ENCODE measurements at places on chromosomes 3 and 15.

- no peak for DNase-seq
These were observed 21.9 kb downstream of the IL20RB start for GRCh38 chr3:136979684-136980083.

- no peak for DNase-seq
These were observed 1.3 kb downstream of the SACM1L start for GRCh38 chr3:45690336-45691035.

DNA sequence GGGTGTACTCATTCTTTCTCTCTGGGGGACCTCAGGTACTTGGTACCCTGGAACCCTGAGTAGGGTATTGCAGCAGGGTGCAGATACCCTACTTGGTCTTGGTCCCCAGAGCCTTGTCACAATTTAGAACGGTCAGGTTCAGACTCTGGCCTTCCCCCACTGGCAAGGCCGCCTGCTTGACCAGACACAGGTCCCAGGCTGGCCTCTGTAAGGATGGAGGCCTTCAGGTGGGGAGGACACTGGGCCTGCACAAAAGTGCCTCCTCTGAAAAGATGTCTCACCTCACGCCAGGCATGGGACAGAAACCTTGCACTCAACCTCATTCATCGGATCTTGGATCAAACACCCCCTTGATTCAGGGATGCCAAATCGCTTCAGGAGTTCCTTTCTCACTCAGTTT, 158.4 kb downstream of the KLF13 start:
- DNase-seq = no peak

DNA sequence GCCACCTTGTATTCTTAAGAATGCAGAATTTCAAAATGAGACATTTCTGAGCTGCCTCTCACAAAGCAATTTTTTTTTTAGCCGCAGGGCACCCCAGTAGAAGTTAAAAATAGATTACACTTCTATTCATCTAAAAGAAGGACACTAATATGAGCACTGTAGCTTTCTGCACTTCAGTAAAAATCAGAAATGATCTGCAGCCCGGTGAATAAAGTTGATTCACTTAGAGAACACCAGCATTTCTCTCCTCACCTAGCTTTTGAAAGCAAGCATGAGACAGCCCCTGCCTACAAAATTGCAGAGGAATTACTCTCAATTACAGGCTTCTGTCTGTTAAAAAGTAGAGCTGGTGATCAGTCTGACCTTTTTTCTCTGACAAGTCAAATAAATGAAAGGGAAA, 1062.4 kb downstream of the FHIT start:
- no peak for DNase-seq

DNA sequence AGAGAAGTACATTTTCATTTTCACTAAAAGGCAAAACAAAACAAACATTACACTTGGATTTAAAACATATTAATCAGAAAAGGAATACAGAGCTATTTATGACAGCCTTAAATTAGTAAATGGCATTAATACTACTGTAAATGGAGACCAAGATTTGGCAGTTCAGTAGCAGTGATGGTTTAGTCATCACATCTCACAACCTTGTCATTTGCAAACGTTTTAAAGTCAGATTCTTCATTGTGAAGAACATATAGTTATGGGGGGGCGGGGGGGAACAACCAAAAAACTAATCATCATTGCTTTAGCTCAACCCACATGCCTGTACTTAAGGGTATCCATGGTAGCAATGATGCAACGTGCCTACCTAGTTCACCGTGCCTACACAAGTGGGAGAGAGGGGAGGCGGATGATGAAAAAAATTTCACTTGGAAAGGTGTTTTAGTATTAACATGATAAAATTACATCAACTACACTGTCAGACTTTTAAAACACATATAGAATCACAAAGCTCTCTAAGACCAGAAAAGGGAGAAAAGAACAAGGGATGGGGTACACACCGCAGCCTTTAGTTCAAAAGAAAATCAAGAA, 40.1 kb downstream of the DLG1 start:
- DNase-seq = no peak

DNA sequence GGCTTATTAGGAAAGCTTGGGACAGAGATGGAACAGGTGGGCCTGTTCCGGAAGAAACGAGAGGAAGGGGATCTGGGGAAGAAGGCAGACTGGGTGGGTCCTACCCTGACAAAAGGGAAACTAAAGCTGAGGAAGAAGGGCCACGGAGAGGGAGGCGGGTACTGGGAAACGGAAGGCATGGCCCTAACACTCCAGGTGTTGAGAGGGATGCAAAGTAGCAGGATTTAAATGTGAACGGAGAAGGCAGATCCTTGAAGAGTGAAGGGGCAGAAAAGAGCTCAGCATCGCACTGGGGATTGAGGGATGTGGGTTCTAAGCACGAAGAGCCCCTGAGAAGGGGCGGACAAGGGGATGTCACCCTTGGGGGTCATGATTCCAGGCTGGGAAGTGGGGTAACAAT, 735 bp downstream of the STIMATE start:
- no peak for DNase-seq

DNA sequence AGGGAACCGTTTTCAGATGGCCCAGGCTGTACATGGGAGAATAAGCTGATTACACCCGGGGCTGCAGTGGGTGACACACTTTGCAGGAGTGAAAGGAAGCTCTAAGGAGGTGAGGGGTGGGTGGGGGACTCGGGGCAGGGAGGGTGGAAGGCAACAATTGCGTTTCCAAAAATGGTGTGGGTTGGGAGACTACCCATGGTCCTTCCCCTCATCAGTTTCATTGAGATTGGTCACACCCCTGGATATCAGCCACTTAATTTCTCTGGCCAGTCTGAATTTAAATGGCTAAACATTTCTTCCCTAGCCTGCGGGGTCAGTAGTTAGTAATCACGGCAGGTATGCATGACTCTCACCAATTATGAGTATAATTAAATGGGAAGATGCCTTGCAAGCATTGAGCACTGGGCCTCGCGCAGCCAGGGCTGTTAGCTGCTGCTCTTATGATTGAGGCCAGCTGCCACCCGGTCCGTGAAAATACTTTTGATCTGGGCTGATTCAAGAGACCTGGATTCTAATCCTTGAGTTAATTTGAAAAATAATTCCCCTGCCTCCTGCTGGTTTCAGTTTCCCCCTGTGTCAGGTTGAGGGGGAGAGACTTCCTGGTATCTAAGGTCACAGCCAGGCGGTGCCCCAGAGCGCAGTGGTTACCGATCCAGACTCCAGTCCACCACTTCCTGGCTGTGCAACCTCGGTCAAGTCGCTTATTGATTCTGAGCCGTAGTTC, 23.3 kb downstream of the SLC6A6 start:
- DNase-seq = no peak

- DNase-seq = no peak
These were observed 53.1 kb upstream of the GK5 start for GRCh38 chr3:142278451-142278850.

- no peak for DNase-seq
These were observed 176.4 kb upstream of the UBE2E1 start for GRCh38 chr3:23629181-23629894.

- no peak for DNase-seq
These were observed 86.2 kb downstream of the NBEAL2 start for GRCh38 chr3:47065681-47066080.

GRCh38 chr15:57527382-57528091, 64.2 kb upstream of the MYZAP start:
- no peak for DNase-seq

GRCh38 chr15:70378126-70379031, 280.7 kb upstream of the TLE3 start:
- DNase-seq = no peak

DNA sequence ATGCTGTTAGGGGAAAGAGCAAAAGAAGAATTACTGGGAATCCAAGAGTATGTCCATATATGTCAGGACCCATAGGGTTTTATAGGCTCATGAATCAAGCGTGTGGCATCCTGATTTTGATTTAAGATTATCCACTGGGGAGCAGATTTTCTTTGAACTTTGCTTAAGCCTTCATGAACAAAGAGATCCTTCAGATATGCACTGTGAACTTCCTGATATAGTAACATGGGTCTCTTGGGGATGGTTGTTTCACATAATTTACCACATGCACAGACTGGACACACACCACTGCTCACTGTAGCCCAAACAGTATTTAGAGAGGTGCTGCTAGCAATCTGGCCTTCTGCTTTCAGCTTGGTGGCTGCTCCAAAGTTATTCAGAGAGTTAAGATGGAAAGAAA, 200.9 kb upstream of the ZPLD1 start:
- no peak for DNase-seq
